Stimulated activated CD8-positive, alpha-beta memory T cell treated with anti-CD3 and anti-CD28 coated beads, Interleukin-4, amount 100 ng/mL, for 4 hours (primary cell): ENCODE measurements at places on chromosomes 13 and 19.

DNA sequence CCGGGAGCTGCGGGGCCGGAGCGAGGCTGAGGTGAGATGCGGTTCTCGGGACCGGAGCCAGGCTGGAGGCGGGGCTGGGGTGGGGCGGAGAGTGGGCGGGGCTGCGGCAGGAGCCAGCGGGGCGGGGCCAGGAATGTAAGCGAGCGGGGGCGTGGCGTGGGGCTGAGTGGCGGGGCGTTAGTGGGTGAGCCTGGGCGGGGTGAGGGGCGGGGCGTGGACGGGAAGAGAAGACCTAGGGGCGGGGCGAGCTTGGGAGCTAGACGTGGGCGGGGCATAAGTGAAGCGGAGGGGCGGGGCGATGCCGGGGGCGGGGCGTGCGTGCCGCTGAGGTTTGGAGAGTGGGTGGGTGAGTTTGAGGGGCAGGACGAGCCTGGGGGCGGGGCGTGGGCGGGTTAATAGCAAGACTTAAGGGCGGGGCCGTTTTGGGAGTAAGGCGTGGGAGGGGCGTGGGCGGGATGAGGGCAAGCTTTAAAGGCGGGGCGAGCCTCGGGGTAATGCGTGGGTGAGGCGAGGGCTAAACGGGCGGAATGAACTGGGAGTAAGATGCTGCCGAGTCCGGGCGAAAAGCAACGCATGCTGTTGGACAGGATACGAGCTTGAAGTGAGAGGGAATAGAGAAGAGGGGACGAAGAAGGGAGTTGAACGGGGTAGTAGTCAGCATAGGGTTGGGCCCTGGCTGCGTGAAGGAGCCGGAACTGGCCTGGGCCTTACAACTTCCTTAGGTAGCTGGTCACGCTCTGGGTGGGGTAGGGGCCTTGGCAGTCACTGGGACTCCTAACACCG is 572 bp downstream of the SNAPC2 start:
- DNase-seq, result peak; percentile 99

DNA sequence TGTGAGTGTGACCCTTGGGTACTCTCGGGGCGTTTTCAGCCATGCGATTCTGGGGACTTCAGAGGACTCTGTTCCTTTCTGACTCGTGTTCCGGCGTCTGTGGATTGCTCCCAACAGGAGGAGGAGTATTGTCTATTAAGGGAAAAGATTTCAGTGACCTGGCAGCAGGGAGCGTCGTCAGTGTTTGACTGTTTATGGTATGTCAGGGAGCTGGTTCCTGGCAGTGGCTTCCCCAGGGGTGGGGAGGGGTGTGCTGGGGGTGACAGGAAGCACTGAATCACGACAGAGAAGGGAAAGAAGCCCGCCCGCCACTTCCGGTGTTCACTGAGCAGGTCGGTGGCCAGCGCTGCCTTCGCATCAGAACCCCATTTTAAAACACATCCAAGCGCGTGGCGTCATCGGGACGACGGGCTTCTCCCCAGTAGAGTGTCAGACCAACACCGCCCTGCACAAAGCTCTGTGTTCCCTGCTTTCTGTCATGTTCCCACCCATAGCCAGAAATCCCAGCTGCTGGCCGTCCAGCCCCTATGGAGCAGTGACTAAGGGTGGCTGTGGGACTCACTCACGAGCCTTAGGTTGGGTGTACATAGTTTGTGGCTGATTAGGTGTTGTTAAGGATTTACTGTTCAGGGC is 33.8 kb downstream of the COL4A2 start:
- DNase-seq, result peak; percentile 29

- no peak for DNase-seq
These were observed 11.3 kb upstream of the PNMA8A start for GRCh38 chr19:46482631-46483030.

- DNase-seq, result peak; percentile 56
These were observed 2.5 kb downstream of the PRR36 start for GRCh38 chr19:7871437-7872305.

- DNase-seq, result no peak
These were observed 135.2 kb downstream of the ATP11A start for GRCh38 chr13:112825071-112825470.

DNA sequence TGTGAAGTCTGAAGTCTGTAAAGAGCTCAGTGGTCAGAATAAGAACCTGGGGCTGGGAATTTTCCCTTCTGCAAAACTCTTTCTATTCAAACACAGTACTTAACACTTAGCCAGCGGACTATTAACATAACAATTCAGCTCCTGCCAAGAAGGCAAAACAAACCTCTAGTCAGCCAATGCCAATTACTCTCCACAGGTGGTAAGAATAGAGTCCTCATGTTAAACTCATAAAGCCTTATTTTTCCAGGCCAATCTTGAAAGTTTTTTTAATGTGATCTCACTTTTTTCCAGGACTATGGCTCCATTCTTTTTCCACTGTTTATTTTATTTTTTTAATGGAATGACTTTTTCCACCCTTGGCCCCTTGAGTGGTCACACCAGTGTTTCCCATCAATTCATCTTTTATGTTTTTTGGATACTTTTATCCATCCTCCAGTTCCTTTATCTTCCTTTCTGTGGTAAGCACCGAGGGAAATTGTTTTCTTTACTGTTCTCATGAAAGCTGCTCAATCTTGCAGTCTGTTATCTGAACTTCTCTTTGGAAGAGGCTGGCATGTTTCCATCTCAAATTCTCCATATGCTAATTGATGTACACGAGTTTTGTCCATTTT is 217.3 kb downstream of the LHFPL6 start:
- DNase-seq, result no peak

- DNase-seq, result no peak
These were observed 3.3 kb downstream of the OR10H1 start for GRCh38 chr19:15812060-15812722.

DNA sequence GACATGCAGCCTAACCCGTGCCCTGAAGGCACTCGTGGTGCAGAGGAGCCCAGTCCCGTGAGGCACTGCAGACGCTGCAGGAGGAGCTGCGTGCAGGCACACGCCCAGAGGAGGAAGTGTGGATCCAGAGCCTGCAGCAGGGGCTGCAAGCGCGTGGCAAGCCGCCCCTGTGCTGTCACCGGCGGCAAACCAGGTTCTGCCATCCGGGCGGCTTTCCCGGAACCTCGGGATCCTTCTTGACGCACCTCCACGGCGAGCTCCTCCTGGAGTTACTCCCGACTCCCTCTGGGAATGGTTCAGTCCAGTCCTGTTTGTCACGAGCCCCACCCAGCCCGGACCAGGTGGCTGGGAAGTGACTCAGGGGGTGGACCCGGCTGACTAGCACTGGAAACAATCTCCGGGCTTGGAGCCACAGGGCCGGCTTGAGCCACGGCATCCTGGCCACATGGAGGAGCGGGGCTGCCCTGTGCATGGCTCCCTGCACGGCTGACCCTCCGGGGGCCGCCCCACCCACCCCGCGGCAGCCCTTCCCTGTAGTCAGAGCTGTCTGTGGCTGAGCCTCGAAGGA is 10.2 kb downstream of the DPP9 start:
- DNase-seq, result no peak

GRCh38 chr13:67769987-67770341 is 539.8 kb upstream of the PCDH9 start:
- no peak for DNase-seq

- no peak for DNase-seq
These were observed 4.0 kb downstream of the PIK3R2 start for GRCh38 chr19:18156841-18157464.

DNA sequence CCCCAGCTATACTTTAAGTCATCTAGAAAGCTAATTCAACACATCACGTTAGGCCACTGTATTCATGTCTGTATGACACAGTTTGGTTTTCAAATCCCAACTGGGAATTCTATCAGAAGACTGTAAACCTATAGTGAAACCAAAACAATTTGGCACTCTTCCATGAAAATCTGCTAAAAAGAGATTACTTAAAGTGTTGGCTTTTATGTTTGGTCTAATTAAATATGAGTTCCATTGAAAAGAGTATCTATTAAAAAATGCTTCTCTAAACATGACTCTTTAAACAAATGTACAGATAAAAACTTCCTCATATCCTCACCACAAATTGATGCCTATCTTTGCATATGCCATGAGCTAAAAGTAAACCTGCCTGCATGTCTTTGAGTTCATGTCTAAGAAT is 25.4 kb downstream of the PCDH9 start:
- DNase-seq, result no peak

DNA sequence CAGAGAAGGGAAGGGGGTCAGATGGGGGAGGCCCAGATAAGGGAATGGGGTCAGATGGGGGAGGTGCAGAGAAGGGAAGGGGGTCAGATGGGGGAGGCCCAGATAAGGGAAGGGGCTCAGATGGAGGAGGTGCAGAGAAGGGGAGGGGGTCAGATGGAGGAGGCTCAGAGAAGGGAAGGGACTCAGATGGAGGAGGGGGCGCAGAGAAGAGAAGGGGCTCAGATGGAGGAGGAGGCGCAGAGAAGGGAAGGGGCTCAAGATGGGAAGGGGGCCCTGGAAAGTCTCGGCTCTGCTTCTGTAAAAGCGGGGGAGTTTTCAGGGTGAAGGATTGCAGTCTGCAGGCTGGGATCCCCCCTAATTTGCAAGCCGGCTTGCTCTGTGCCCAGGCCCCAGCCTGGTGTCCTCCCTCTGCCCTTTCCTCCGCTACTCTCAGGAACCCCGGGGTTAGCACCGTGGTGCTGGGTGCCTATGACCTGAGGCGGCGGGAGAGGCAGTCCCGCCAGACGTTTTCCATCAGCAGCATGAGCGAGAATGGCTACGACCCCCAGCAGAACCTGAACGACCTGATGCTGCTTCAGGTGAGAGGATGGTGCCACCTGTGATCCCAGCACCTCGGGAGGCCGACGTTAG is 1.6 kb downstream of the AZU1 start:
- DNase-seq, result no peak

- DNase-seq, result no peak
These were observed 1576.5 kb downstream of the PCDH9 start for GRCh38 chr13:65653613-65654012.

- DNase-seq, result no peak
These were observed 38.3 kb upstream of the HMGB1 start for GRCh38 chr13:30504081-30504480.

- DNase-seq, result no peak
These were observed 8.1 kb downstream of the MRPL4 start for GRCh38 chr19:10260141-10260584.

GRCh38 chr19:46015687-46016425 is 7.0 kb downstream of the PGLYRP1 start:
- DNase-seq, result no peak

DNA sequence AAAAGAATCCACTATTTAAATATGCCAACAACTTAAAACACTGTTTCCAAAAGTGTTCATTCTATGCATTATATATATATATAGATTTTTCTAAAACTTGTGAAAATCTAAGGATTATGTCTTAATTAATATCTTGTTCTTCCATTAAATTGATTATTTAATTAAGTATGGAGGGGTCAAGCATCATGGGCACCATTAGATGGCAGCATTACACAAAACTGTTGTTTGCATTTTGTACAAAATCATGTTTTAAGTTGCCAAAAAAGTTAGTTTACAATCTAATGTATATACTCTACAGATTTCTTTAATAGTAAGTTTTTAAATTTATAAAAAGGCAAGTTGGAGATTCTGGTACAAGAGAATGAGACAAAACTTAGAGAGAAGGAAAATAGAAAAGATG is 213.2 kb upstream of the EDNRB start:
- no peak for DNase-seq

- no peak for DNase-seq
These were observed 32.6 kb upstream of the MTIF3 start for GRCh38 chr13:27482983-27483382.

DNA sequence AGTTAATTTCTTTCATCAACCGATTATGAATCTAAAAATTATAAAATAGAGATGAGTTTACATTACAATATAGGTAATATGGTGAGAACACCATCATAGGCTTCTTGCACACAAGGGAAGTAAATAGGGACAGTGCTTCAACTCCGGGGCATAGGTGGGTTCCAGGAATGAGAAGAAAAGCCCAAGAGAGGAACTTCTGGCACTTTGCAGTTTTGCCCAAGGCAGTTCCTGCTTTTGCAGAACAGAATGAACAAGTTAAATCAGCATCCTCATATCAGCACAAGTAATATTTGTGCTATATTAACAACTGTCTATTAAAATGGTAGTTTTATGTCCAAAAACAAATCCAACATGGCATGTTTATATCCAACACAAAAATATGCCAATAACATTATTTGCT is 60.1 kb downstream of the DACH1 start:
- DNase-seq, result no peak

DNA sequence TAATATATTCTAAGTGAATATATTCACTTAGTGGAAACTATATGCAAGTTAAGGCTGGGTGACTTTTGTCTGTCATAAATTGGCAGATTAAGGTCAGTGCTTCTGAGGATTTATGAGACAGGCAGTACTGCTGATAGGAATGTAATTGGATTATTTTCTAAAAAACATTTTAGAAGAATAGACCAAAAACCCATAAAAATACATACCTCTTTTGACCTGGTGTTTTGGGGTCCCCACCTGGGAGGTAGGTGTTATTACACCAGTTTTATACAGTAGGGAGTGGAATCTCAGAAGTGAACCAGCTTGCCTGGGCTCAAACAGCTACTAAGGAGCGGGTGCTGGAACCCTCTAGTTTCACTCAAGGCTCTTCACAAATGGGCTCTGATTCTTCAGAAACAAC is 25.3 kb downstream of the COG3 start:
- DNase-seq, result no peak

DNA sequence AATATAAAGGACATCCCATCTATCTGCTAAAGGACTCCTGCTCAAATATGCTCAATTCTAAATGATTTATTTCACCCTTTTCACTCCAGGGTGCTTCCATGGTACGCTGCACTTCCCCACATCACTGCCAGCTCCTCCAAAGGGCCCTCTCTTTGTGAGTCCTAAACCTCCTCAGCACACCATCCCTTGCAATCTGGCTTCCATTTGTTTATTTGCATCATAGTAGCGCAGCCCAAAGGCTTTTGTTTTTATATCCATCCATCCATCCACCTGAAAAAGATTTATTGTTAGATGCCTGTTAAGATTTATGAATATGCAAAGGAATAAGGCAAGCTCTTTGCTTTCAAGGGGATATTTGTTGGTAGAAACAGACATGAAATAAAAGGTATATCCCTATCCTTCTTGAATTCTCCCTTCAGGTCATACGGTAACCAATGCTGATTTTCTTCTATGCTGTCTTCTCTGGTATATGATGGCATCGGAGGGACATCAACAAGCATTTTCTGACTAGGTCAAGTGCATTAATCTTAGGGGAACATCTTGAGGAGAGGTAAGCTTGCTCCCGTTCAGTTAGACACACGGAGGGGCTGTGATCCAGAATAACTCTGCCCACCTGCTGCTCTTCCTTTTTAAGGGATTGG is 397.6 kb downstream of the LIG4 start:
- no peak for DNase-seq

- no peak for DNase-seq
These were observed 9.7 kb downstream of the PTBP1 start for GRCh38 chr19:806815-807421.

- no peak for DNase-seq
These were observed 1.5 kb downstream of the SBNO2 start for GRCh38 chr19:1172353-1173158.
